NCI-H1092 (cell line): ENCODE measurements at places on chromosomes 7 and 10.

DNA sequence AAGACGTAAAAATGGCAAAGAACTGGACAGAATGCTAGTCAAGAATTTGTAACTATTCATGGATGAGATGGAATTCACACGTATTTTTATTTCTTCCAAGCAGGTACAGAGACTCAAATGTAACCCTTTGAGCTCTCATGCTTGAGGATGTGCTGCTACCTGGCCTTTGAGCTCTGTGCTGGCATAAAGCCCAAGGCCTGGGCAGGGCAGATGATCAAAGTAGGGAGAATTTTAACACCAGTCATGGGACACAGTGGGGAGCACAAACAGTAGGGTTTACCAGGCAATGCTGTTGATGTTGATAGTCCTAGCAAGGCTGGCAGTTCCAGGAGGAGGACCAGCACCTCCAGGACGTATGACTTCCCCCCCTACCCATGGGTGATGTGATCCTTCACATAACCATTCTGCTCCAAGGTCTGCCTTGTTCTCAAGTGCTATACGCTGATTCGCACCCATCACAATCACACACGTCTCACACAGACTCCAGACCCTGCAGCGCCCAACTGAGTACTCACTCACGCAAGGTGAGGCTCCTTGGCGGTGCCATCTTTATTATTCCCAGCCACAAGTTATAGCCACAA lies 48.6 kb upstream of the DLG5 start:
- DNase-seq, result no peak

GRCh38 chr7:93148144-93148543 lies at the start of gene SAMD9L:
Gene SAMD9L, minus strand, starts transcription at chr7:93148385. Its CDS starts 12,414 bp downstream, at chr7:93135971.
- DNase-seq, result no peak

DNA sequence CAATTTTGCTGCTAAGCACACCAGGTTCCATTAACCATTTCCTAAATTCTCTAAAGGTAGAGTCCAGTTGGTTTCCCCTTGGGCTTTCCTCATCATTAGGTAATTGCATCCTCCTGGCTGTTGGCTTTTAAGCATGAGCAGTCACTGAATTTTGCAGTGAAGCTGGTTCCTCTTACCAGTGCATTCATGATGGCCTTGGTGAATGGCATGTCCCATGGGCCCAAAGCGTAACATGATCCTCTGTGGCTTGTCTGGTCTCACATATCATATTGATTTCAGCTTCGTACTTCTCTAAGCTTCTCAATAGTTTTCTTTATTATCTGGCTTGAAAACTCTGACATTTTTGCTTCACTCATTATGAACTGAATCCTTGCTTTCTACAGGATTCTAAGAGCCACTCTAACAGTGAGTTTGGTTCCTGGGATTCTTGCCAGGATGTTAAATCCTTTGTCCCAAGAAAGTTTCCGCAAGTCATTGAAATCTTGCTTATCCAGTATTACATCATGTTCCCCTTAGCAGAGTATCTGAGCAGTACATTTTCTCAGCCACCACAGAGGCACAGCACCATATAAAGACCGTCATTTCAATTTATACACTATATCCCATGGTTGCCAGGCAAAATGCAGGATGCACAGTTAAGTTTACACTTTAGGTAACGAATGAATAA lies 134.2 kb downstream of the PTN start:
- no peak for DNase-seq

- no peak for DNase-seq
These were observed 46.2 kb downstream of the CAV1 start for GRCh38 chr7:116571037-116571436.

GRCh38 chr7:90621125-90621746 lies 25.1 kb downstream of the CDK14 start:
- DNase-seq, result no peak

DNA sequence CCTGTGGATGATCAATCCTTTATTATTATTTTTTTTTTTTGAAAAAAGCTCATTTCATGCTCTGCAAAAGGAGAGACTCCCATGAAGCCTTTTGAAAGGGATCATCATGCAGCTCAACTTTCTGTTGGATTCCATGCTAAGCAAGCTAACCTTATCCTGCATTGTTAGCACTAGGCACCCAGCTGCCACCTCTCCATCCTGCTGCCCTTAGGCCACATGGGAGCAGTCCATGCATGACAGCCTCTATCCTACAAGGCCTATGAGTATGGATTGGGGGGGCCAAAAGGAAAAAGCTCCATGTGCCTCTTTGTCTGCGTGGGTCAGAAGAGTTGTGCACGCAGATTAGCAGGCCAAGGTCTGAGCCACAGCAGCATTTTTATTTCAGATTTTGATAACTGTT lies 19.2 kb downstream of the SMNDC1 start:
- DNase-seq, result no peak

DNA sequence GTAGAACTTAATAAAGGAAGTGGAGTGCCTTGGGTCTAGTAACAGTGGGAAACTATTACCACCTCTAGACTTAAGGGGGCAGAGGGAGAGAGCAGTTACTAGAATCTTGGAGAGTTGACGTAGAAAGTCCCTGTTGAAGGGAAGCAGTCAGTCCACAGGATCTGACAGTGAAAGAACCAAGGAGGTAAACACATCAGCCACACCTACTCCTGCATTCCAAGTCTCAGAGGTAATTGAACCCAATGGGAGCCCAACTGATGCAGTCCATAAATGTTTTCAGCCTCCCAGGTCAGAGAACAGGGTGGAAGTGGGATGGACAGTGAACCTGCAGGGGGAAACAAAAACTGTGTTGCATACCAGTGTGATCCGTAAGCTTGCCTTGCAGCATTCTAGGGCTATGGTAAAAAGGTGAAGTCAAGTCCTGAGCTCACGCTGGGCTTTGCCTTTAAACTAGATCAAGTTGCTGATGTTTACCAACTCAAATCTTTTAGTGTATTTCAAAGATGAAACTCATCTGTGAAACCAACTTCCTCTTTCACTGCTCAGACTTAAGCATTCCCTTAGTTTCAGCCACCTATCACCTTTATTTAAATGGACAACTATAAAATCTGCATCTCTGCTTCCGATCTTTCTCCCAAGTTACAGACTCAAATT lies 57.2 kb downstream of the SLC16A12 start:
- DNase-seq, result no peak

DNA sequence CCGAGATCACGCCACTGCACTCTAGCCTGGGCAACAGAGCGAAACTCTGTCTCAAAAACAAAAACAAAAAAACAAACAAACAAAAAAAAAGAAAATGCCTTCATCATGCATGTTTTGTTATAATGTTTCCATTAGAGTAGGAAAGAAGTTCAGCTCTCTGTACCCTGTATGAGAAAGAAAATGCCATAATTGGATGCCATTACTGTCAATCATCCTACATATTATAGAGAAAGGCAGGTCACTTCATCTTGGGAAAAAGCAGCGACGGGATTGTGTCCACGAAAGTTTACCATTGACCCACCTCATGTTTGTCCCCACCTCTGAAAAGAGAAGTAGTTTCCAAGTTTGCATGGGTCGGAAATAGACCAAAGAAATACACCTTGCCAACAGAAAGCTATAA lies 33.8 kb downstream of the SEC61G start:
- DNase-seq, result no peak

GRCh38 chr7:14673202-14673601 lies 229.3 kb downstream of the DGKB start:
- DNase-seq, result no peak

DNA sequence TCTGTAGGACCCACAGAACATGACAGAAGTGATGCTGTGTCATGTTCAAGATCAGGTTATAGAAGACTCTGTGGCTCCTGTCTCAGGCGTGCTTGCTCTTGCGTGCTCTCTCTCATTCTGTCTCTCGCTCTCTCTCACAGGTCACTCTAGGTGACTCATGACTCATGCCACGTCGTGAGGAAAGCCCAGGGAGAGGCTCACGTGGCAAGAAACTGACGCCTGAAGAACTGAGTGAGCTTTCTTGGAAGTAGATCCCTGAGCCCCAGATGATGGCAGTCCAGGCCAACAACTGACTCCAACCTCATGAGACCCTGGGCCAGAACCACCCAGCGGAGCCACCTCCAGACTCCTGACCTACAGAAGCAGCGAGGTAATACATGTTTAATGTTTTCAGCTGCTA lies 103.3 kb downstream of the DNMBP start:
- no peak for DNase-seq

- no peak for DNase-seq
These were observed 296.7 kb downstream of the GFRA1 start for GRCh38 chr10:115976342-115976741.

GRCh38 chr7:124351950-124352349 lies 319.1 kb upstream of the TMEM229A start:
- no peak for DNase-seq

GRCh38 chr7:98378210-98378819 lies 22.6 kb downstream of the BAIAP2L1 start:
- DNase-seq, result no peak

- no peak for DNase-seq
These were observed 625.5 kb downstream of the KCNMA1 start for GRCh38 chr10:77011874-77012811.

GRCh38 chr7:146557971-146558469 lies 441.4 kb downstream of the CNTNAP2 start:
- no peak for DNase-seq

DNA sequence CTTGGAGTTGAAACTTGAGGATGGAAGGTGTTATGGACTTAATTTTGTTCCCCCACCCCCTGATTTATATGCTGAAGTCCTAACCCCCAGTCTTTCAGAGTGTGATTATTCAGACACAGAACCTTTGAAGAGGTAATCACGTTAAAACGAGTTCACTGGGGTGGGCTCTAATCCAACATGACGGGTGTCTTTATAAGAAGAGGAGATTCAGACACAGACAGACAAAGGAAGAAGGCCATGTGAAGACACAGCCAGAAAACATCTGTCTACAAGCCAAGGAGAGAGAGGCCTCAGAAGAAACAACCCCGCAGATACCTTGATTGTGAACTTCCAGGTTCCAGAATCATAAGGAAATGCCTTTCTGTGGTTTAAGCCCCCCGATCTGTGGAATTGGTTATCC lies 37.0 kb downstream of the GHRHR start:
- DNase-seq, result no peak

GRCh38 chr10:126201603-126202002 lies 186.7 kb downstream of the ADAM12 start:
- DNase-seq, result no peak

GRCh38 chr7:108421720-108422331 lies 34.4 kb downstream of the NRCAM start:
- no peak for DNase-seq

DNA sequence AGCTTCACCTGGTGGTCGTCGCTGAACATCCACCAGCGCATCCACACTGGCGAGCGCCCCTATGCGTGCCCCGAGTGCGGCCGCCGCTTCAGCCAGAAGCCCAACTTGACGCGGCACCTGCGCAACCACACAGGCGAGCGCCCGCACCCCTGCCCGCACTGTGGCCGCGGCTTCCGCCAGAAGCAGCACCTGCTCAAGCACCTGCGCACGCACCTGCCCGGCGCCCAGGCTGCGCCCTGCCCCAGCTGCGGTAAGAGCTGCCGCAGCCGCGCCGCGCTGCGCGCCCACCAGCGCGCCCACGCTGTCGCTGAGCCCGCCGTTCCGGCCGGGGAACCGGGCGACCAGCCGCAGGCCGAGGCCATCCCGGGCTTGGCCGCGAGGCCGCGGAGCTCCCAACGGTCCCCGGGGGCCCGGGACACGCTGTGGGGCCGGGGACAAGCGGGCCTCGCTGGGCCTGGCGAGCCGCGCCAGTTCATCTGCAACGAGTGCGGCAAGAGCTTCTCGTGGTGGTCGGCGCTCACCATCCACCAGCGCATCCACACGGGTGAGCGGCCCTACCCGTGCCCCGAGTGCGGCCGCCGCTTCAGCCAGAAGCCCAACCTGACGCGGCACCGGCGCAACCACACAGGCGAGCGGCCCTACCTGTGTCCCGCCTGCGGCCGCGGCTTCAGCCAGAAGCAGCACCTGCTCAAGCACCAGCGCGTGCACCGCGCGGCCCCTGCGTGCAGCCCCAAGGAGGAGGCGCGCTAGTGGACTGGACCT lies 18.4 kb downstream of the ZNF775 start:
- DNase-seq, result no peak

- no peak for DNase-seq
These were observed 57.0 kb downstream of the P4HA1 start for GRCh38 chr10:73039635-73040034.

DNA sequence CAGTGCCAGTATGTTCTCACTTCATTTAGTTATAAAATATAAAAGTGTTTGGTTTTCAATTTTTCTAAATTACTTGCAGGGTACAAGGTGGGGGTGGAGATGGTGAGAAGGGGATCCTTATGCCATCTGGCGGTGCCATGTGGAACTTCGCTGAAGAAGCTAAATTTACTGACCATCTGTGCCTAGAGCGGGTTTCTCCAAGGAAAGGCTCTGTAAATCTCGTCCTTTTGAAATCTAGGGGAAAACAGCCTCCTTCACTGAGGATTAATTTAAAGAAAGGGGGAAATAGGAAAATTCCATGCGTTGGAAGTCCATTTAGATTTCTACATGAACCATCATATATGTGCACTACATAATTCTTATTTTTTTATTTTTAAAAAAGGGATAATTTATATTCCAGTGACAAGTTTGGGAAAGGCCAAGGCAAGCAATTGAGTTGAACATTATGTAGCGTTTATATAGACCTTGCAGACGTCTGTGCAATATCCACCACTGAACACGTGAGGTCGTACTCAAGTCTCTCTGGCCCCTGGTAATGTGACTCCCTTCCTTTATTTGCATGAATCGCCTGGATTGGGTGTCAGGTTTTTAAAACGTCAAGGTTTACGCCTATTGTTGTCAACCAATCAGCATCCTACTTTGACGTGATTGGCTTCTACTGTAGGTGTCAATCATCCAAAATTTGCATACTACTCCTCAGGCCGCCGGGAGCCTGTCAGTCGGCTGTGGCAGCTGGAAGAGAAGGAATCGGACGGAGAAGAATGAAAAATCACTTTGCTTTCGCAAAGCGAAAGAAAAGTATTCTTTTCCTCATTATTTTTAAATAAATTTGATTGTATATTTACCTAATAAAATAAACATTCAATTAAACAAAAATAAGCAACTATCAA lies 297.1 kb upstream of the NFE2L3 start:
- peak; percentile 100 for DNase-seq

DNA sequence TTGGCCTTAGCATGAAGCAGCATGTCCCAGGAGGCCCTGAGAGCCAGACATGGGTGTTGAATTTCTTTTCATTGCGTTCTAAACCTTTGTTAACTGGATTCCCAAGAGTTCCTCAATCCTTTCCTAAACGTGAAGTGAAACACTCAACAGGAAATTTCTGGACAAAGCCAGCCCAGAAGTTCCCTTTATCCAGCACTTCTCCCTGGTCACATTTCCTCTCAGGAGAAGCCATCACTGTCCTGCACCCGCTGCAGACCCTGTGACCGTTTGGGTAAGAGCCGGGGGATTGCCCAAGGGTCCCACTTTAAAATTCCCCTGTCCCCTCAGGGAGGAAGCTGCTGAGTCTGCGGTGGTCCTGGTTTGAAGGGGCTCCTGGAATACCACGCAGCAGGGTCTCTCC lies 88.0 kb upstream of the ZPBP start:
- DNase-seq, result no peak

DNA sequence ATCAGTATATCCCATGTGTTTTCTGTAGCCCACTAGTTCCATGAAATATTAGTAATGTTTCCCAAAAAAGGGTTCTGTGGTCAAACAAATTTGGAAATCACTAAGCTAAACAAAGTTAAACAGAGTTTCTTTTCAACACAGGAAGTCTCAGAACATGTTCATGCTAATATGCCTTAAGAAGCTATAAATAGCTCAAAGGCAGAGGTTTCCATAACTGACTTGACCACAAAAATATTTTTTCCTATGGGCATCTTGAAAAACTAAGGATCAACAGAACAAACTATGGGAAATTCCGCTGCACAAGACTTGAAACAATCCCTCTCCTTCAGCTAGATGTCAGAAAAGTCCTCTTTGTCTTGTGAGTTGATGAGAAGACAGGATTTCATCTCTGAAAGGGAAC lies 59.7 kb downstream of the SEM1 start:
- DNase-seq, result no peak
